Anterior cingulate cortex (tissue), 58 donors: ENCODE measurements at places on chromosomes 6 and 20.

- DNase-seq, result no peak
Measured at GRCh38 chr20:35000922-35001595, 45.4 kb downstream of the MYH7B start.

GRCh38 chr6:26033085-26033940, 53.9 kb upstream of the HFE start:
- DNase-seq, result peak; percentile 24

- no peak for DNase-seq
Measured at GRCh38 chr6:158027590-158028285, 46.1 kb downstream of the SYNJ2 start.

DNA sequence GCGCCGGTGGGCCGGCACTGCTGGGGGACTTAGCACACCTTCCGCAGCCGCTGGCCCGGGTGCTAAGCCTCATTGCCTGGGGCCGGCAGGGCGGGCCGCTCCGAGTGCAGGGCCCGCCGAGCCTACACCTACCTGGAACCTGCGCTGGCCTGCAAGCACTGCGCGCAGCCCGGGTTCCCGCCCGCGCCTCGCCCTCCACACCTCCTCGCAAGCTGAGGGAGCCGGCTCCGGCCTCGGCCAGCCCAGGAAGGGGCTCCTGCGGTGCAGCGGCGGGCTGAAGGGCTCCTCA, 10.7 kb upstream of the MPC1 start:
- no peak for DNase-seq
